ENCODE measurements at places on chromosomes 11 and 22. TPM values are rescaled to one million over a fixed set of nuclear protein-coding genes. Genes with fewer than 3 reads are reported as not detected.
A peak's percentile ranks its signal among the peaks of the same experiment; 100 is the strongest.

DNA sequence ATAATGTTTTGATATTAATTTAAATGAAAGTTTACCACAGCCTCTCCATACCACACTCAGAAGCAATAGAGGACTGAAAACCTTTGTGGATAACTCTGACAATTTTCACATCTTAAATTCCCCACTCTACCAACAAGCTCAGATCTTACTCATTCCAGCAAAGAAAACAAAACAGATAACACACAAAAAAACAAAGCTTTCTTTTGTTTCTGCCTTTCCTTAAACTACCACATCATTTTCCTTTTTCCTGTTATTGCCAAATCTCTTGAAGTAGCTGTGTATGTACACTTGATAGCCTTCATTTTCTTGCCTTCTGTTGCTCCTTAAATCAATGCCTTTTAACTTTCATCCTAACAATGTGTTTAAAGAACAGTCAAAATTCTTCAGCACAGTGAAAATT, 484.9 kb downstream of the NTM start:
- DNase-seq, result no peak

GRCh38 chr11:65432686-65433582, 10.3 kb downstream of the NEAT1 start:
- DNase-seq, result peak; percentile 51

Gene XBP1
- 156 TPM for total RNA-seq

- no peak for DNase-seq
These were observed 1425.8 kb downstream of the TBC1D22A start for GRCh38 chr22:48188231-48188721.

- no peak for DNase-seq
These were observed 465.0 kb downstream of the FAM181B start for GRCh38 chr11:82268627-82269026.

DNA sequence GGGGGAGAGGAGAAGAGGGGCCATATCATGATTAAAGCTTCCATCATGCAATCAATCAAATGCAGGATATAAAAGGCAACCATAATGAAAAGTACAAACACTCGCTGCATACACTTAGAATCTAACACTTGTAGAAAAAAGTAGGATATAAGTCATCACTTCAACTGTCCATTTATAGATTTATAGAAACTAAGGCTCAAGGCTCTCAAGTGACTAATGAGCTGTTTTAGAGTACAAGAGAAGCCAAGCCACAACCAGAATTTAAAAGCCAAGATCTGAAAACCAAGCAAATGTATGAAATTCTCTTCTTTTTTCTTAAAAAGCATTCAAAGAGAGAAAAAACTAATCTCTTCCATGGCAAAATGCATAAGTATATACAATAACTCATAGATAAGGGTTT, 160.2 kb upstream of the BLID start:
- no peak for DNase-seq

DNA sequence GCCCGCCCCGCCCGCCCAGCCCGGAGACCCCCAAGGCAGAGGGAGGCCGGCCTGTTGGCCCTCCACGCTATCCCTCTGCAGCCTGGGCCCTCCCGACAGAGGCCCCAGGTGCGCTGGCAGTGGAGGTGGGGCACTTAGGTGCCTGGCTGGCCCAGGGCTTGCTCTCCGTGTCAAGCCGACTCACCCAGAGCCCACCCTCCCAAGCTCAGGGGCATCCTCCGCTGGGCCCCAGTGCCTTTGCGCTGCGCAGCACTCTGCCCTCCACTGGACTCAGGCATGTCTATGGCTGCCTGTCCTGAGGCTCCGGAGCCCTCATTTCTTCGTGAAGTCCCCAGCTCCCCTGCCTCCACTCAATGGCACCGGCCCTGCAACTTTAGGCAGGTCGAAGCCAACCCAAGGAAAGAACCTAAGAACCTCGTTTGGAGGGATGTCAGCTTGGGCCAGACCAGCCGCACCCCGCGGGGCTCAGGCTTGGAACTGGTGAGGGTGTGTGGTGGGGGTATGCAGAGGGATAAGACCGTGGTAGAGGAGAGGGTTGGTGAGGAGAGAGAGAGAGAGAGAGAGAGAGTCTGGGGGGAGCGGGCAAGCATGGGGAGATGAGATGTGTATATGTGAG, 6.1 kb downstream of the SMIM45 start:
- DNase-seq, result no peak

Gene CACNA1I
- total RNA-seq, result not detected

Gene PPARA
- 9.2 TPM for total RNA-seq

Gene TTC36
- 1.4 TPM for total RNA-seq

DNA sequence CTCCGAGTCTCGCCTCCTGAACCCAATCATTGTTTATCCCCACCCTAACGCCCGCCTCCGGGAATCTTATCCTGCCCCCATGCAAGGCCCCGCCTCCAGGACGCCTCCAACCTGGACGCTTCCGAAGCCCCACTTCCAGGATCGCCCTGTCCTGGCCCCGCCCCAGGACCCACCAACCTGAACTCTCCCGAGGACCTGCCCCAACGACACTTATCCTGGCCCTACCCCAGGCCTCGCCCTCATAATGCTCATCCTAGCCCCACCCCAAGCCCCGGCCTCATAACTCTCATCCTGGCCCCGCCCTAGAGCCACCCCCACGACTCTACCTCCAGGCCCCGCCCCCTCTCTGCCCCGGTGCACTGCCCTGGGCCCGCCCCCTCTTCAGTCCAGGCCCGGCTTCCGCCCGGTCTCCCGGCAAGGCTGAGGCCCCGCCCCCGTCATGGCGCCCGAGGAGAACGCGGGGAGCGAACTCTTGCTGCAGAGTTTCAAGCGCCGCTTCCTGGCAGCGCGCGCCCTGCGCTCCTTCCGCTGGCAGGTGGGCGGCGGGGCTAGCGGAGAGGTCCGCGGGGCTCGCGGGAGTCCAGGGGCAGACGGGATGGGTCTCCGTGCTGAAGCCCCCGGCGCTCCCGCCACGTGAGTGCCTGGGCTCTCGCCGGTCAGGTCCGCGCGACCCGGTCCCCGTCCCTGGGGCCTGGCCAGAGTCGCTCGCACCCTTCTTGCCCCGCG, 45.7 kb upstream of the DEFB108B start:
- DNase-seq, result peak; percentile 97
